ENCODE measurements at places on chromosomes 4 and X.

DNA sequence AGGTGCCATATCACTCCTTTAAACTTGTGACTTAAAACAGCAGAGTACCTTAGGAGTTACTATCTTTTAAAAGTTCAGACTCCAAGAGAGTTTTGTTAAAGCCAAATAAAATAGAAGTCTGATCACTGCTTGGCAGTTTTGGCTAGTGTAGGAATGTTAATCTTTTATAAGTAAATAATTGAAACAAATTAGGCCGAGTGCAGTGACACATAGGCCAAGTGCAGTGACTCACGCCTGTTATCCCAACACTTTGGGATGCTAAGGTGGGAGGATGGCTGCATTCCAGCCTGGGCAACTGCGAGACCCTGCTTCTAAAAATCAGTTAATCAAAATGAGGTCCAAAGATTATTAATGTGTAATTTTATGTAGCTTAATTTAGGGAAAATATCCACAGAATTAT lies 37.2 kb downstream of the WDR44 start:
- no peak for DNase-seq

GRCh38 chr4:158768555-158769174 lies at the start of gene FNIP2:
TSS of gene FNIP2 (plus strand) at chr4:158769026. CDS start at chr4:158769213, 187 bp downstream.
- DNase-seq, result peak; percentile 45

DNA sequence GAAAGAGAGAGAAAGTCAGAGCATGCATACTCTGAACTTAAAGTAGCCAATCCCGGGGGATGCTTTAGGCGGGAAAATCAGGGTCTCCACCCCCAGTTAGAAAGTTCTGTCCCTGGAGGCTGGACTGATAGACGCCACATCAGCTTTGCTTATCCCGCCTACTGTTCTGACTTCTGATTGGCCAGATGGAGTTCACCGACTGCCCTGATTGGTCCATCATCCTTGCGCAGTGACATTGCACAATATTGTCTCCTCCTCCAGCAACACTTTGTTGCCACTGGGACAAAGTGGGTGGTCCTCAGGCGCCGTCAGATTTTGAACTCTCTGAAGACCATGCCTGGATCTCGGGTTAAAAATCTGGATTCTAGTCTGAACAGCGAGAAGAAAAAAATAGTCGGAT lies 50.3 kb downstream of the SSX3 start:
- DNase-seq, result no peak

GRCh38 chrX:153681175-153681574 lies 6.6 kb upstream of the SLC6A8 start:
- DNase-seq, result no peak

DNA sequence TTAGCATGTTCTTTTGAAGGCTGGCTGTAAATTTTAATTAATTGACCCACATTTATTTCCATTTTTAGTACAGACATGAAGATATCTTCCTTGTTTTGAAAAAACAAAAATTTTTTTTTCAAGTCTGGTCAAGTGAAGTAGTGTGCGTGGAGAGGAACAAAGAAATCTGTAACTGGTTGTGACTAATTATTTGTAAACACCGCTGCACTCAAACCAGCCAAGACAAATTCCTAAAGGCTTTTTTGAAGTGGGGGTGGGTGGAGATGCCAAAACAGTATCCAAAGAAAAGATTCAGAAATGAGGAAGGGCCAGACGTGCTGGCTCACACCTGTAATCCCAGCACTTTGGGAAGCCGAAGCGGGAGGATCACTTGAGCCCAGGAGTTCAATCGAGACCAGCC lies 88.3 kb downstream of the SHROOM2 start:
- no peak for DNase-seq
